ENCODE measurements at places on chromosomes 16 and 17. TPM values are rescaled to one million over a fixed set of nuclear protein-coding genes. Genes with fewer than 3 reads are reported as not detected.

- DNase-seq = peak; percentile 70
These were observed 98.8 kb downstream of the SYCE1L start for GRCh38 chr16:77297996-77298395.

GRCh38 chr17:51261024-51261963 is 948 bp downstream of the UTP18 start:
- DNase-seq = no peak

- DNase-seq = no peak
These were observed 277.2 kb upstream of the TBX2 start for GRCh38 chr17:61122326-61122913.

DNA sequence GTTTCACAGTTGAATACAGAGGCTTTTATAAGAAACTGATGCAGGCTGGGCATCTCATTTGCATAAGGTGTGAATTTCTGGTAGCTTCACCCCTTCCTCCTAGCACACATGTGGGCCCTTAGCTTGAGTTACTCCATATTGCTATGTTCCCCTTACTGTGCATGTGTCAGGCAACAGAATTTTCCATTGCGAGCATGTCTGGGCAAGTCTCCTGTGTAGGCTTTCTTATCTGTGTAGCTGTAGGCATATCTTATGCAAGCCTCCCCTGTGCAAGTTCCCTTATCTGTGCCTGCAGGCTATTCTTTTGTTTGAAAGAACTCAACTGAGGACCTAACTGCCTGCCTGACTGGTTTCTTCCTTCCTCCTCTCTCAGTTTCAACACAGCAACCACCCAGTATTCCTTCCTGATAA is 597.4 kb upstream of the CDH5 start:
- peak; percentile 84 for DNase-seq

- DNase-seq = no peak
These were observed 22.5 kb downstream of the HEATR3 start for GRCh38 chr16:50088302-50088701.

DNA sequence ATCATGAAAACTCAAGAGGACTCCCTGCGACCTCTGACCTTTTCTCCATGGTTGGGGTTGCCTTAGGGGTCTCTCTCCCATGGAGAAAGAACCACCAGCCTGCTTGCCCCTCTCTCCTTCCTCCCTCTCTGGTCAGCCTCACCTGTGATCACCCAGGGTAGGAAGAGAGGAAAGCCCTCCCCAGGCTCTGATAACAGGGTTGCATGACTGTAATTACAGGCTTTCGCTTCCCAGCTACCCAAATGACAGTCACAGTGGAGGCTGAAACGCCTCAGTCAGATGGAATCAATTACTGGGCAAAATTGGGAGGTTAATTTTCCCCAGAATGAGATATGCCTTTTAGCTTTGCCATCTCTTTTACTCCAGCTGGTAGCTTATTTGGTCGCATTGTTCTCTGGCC is 265.8 kb upstream of the SOX9 start:
- DNase-seq = no peak

DNA sequence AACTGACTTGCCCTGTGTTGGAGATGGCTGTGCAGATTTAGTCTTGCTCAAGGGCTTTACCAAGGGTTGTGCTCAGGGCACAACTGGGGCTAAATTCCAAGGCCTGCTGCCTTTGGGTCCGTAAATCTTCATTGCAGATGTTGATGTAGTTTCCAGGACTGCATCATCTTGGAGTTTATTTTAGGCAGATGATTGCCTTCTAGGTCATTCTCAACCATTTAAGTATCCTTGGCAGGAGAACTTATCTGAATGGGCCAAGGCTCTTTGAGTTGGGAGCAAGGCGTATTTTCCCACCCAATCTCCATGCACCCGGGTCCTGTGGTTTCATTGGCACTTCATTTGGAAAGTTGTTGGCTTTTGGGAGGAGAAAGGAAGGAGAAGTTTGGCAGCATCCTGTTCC is 200.3 kb downstream of the MSI2 start:
- DNase-seq = peak; percentile 52

The TMEM238L gene
- total RNA-seq = not detected

GRCh38 chr16:13835935-13836730 is 83.8 kb upstream of the ERCC4 start:
- no peak for DNase-seq

DNA sequence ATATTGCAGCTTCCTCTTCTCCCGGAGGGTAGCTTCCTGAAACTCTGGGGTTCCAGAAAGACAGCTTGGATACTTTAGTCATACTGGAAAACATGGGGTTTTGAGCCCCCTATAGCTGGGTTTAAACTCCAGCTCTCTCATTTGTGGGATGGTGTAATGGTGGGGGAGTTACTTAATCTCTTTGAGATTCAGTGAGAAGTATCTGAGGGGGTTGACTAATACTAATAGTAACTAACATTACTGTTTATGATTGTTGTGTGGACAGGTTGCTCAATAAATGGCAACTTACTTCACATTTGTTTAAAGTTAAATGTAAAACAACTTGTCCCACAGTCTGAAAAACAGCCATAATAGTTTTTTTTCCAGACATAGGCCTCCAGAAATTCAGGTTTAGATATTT is 5.1 kb upstream of the SUZ12 start:
- DNase-seq = no peak

- DNase-seq = no peak
These were observed 203.3 kb downstream of the CA10 start for GRCh38 chr17:51955245-51955644.

DNA sequence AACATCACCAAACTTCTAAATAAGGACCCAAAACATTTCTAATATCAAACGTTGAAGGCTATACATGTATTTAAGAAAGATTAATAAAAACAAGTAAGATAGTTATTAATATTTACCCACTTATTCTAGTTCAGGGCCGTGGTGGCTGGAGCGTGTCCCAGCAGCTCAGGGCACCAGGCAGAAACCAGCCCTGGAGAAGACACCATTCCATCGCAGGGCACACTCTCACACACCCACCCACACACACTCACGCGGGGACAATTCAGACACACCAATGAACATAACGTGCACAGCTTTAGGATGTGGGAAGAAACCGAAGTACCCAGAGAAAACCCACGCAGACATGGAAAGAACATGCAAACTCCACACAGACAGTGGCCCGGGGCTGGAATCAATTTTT is 13.5 kb downstream of the C17orf67 start:
- DNase-seq = no peak

The SNAI3 gene
- 0.17 TPM for total RNA-seq

The HOXB9 gene
- total RNA-seq = not detected

Data from fibroblast of lung (primary cell).